ENCODE measurements at places on chromosomes 12 and 14.

DNA sequence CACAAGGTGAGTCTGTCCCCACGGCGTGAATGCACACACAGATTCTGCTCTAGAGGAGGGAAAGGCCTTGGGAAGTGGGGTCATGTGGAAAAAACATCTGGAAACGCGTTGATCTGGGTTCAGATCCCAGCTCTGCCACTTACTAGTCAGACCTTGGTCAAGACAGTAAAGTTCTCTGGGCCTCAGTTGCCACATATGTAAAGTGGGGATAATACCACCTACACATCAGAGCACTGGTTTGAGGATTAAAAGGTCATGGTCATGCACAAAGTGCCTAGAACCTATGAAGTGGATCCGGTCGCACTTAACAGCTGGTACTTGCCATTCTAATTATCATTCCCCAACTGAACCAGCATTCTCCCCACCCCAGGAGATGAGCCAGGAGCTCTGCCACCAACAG lies 4.7 kb downstream of the PLEKHG6 start:
- no peak for DNase-seq

DNA sequence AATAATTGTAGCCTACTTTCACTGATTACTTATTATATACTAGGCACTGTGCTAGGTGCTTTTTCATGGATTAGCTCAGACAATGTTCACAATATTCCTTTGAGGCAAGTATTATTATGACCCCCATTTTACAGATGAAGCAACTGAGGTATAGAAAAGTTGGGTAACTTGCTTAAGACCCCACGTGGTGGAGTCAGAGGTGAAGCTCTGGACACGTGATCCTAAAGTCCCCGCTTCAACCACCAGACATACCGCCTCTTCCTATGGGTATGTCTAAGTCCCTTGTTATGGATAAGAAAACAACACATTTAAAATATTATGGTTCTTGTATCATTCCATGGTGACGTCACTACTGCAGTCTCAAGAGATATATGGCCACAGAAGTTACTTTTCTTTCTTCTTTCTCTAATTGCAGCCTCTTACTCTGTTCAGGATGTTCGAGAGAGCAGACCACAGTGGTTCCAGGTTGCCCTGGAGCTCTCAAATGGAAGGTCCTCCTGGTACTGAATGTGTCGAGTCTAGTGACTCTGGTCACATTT lies 157.7 kb downstream of the HELB start:
- no peak for DNase-seq

- no peak for DNase-seq
Observed at GRCh38 chr12:21989819-21990412, 48.7 kb upstream of the ABCC9 start.

- no peak for DNase-seq
Observed at GRCh38 chr14:89370781-89371180, 46.3 kb downstream of the FOXN3 start.

GRCh38 chr14:55556929-55557623 lies 22.9 kb upstream of the KTN1 start:
- no peak for DNase-seq

DNA sequence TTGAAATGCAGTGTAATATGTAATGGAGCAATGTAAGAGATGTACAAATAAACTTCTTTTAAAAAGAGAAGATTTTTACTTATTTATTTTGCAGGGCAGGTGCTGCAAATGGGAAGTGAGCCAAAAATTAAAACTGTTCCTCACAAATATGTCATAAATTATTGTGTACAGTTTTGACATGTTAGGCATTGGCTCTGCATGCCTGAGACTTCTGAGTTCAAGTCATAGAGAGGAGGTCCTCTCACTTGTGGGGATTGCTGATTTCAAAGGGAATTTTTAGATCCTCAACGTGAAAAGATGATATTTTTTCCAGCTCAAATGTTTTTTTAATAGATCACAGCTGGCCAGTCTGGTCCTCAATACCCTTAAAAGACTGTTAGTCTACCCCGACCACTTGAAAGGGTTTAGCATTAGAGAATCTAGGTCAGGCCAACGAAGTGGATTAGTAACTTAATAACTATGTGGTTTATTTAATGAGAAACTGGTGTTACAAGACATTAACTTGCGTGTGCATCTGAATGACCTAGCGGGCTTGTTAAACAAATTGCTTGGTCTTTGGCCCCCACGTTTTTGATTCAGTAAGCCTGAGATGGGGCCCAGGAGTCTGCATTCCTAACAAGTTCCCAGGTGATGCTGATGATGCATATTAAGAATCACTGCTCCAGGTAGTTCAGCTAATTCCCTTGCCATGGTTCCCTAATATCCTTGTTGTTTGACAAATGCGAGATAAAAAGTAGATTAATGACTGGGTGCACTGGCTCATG lies 30.9 kb upstream of the WDR89 start:
- DNase-seq: no peak

- no peak for DNase-seq
Observed at GRCh38 chr14:63682727-63683593, 41.3 kb upstream of the WDR89 start.

DNA sequence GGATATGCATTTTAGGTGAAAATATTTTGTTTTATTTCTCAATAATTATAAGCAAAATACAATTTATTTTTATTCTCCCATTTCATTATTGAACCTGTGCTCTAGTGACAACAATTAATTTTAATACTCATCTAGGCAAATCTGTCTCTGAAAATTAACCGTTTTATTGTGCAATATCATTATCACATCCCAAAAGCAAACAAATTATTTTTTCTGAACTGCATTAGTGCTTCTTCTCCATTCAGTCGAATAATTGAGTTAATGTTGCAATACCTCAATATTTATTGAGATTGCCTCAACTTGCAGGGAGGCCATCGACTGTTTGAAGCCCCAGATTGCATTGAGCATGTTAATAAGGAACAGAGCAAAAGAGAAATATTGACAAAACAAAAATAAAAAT lies 303.2 kb upstream of the LRFN5 start:
- no peak for DNase-seq

- DNase-seq: no peak
Observed at GRCh38 chr12:71469258-71469750, 29.7 kb downstream of the LGR5 start.

- no peak for DNase-seq
Observed at GRCh38 chr14:103693515-103693914, 21.7 kb downstream of the XRCC3 start.

- no peak for DNase-seq
Observed at GRCh38 chr12:52581066-52581465, 7.4 kb upstream of the KRT74 start.

- no peak for DNase-seq
Observed at GRCh38 chr14:92223025-92223424, 99.9 kb upstream of the SLC24A4 start.

DNA sequence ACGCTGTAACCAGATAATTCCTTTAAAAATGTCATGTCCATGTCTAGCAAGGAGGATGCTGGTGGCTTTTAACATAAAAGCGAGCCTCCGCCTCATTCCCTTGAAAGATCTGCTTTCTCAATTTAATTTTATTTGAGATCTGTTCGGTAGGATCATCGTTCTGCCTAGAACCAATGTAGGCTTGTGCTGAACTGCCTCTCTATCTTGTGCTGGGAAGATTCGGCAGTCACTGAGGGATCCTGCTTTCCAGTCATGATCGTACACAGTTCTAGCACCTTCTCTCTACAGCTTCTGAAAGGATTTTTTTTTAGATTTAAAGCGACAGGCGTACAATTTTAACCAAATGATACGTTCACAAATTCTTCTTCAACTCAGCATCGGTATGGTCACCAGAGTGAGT lies 54.3 kb downstream of the PEBP1 start:
- DNase-seq: no peak

GRCh38 chr12:23083267-23083666 lies 458.3 kb downstream of the ETNK1 start:
- no peak for DNase-seq

DNA sequence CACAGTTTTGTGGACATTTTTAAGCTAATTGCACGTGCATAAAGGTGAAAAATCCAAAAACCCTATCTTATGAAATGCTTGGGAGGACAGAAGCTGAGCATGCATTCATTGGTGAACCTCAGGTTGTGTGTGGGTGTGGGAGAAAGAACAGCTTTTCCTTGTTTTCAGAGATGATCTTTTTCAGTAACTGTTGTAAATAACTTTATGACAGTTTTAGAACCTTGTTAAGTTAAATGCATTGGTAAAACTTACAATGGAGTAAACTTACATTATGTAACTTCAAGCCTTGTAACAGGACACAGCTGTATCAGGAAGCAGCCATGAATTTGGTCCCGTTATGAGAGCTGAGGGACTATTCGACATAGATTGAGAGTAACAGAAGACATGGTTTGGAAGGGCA lies 587.4 kb downstream of the GALC start:
- no peak for DNase-seq

GRCh38 chr12:79327465-79327864 lies 363.3 kb downstream of the PAWR start:
- no peak for DNase-seq

- DNase-seq: no peak
Observed at GRCh38 chr12:19191563-19191962, 62.0 kb downstream of the PLEKHA5 start.

- no peak for DNase-seq
Observed at GRCh38 chr14:55071870-55072640, 20.6 kb downstream of the MAPK1IP1L start.

- DNase-seq: no peak
Observed at GRCh38 chr14:103019826-103020225, 37.5 kb downstream of the CDC42BPB start.

GRCh38 chr12:12159988-12160387 lies 89.2 kb downstream of the BCL2L14 start:
- no peak for DNase-seq

GRCh38 chr12:124379938-124380754 lies 85.3 kb downstream of the RFLNA start:
- DNase-seq: no peak

DNA sequence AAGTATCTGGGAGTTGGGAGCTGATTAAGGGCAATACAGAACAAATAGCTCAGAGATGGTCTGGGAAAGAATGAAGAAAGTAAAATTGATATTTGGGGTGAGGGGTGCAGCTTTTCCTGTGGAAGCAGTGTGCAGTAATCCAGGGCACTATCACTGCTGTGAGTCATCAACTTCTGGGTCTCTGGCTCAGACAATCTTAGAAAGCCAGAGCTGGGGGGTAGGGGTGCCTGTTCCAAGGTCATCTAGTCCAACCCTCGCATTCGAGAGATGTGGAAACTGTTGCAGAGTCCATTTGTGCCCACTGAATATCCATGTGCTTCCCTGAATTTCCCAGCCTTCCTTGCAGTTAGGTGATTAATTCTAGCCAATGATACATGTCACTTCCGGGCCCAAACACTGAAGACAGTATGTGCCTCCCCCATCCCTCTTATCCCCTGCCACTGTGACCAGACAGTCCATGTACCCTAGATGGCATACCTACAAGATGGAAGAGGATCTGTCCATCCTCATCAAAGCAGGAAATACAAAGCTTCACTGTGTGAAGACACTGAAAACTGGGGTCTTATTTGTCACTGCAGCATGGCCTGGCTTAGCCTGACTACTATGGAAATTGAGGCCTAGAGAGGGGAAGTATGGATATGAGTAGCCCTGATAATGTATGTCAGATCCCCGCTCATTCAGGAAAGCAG lies 51.9 kb downstream of the ZFP36L1 start:
- DNase-seq: no peak

DNA sequence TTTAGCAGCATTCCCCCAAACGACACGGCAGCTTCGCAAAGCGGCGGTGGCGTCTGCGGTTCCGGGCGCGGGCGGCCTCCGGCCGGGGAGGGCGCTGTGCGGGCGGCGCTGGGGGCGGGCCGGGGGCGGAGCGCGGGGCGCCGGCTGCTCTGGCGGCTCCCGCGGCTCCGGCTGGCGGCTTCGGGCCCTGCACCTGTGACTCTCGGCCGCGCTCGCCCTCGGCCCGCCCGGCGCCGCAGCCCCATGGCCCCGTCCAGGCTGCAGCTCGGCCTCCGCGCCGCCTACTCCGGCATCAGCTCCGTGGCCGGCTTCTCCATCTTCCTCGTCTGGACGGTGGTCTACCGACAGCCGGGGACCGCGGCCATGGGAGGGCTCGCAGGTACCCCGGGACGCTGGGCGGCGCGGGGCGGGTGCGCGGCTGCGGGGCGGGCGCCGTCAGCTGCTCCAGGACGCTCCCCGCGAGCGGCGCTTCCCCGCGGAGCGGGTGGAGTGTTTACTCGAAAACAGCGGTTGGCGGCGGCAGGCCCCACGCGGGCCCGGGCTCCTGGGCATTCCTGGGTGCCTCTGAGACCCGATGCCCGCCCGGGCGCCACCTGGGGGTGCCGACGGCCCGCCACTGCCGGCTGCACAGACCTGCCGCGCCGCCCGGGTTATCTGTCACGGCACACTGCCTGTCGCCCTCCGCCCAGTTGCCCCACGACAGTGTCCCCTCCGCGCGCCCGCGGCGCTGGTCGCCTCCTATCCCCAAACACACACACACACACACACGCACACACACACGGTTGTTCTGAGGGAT lies at the start of gene SLC48A1:
Gene SLC48A1, plus strand, starts transcription at position 177 of the 796 bp plus-strand sequence. Its CDS starts 67 bp downstream, at position 244.
- peak; percentile 41 for DNase-seq

DNA sequence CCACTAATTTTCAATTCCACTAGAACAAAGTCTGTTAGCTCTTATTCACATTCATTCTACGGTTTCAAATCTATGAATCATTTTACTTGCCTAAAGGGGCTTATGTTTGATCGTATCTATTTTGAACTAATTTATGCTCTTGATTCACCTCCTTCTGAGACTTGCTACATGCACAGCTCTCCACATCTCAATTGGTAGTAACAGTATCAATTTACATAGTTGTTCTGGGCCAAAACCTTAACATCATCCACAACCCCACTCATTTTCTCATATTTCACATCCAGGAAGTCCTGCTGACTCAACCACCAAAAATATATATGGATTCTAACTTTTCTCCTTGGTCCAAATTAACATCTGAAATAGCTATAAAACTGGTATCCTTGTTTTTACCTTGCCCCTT lies 208.6 kb downstream of the RASSF9 start:
- no peak for DNase-seq

DNA sequence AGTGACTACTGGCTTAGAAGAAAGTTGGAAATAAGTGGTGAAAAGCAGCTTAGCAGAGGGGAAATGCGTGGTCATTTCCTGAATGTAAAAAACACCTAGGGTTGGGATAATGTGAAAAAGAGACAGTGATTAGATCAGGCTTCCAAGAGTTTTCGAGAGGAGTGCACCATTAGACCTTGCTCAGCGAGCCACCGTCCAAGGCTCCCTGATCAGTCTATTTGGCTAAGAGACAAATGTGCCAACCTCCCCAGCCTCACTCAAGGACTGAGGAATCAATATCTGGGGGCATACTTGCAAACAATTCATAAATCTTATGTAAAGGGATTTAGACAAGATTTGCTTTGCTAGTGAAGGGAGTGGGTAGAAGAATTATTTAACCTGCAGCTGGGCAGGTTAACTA lies 594.5 kb downstream of the NRXN3 start:
- DNase-seq: no peak
